ENCODE measurements at places on chromosomes 5 and 9.

GRCh38 chr9:38149647-38150046 lies 80.6 kb upstream of the SHB start:
- no peak for DNase-seq

GRCh38 chr5:74608736-74609601 lies 31.6 kb downstream of the ENC1 start:
- DNase-seq, result no peak

- DNase-seq, result no peak
Measured at GRCh38 chr9:109906766-109907382, 126.9 kb downstream of the PALM2AKAP2 start.

GRCh38 chr5:37835380-37835973 lies 4.4 kb downstream of the GDNF start:
- DNase-seq, result no peak

GRCh38 chr5:10118150-10118549 lies 131.5 kb downstream of the ATPSCKMT start:
- DNase-seq, result no peak

- DNase-seq, result no peak
Measured at GRCh38 chr9:1028501-1029190, 21.5 kb upstream of the DMRT2 start.

GRCh38 chr5:39794513-39795210 lies 369.9 kb upstream of the DAB2 start:
- no peak for DNase-seq

DNA sequence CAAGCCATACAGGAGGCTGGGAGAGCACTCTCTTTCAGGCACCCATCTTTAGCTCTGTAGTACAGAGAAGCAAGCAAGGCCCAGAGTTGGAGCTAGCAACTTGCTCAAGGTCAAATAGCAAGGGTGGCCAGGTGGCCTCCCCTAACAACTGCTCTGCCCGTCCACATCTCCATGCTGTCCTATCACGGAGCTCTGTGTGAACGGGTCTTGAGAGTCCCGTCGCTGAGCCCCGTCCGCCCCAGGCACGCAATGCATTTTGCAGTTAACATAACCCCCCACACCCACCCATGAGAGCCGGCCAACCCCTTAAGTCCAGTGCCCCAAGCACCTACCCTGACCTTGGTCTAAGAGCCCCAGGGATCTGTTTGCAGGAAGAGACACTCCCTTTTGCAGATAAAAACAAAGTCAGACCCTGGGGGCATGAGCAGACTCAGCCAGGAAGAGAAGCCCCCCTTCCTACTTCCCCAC lies 1.5 kb downstream of the RNF44 start:
- DNase-seq, result no peak

- DNase-seq, result no peak
Measured at GRCh38 chr5:116572350-116573278, 2.0 kb downstream of the SEMA6A start.

GRCh38 chr5:95619514-95620029 lies 315 bp upstream of the GPR150 start:
- DNase-seq, result no peak

- no peak for DNase-seq
Measured at GRCh38 chr9:133499132-133499891, 20.4 kb upstream of the SLC2A6 start.

Measured in activated CD8-positive, alpha-beta memory T cell treated with anti-CD3 and anti-CD28 coated beads, Interleukin-2, amount 10 ng/mL, durations not matched to agents 7 days and 5 days (primary cell).